ENCODE measurements at places on chromosomes 16 and 17. TPM values are rescaled to one million over a fixed set of nuclear protein-coding genes. Genes with fewer than 3 reads are reported as not detected.

Gene DNAAF8
- total RNA-seq, result 0.13 TPM

Gene SGCA
- total RNA-seq, result not detected

Gene DOC2A
- under 0.01 TPM for total RNA-seq

Gene KIF18B
- 2.3 TPM for total RNA-seq

Gene CSNK1D
- total RNA-seq, result 56.0 TPM

Gene LHX1
- not detected for total RNA-seq

Gene PHOSPHO1
- not detected for total RNA-seq

Gene OR4D1
- not detected for total RNA-seq

Gene NPB
- total RNA-seq, result not detected

Gene TBC1D10B
- total RNA-seq, result 22.2 TPM

Gene CFAP119
- total RNA-seq, result 0.90 TPM

Gene CBFA2T3
- total RNA-seq, result not detected

Gene HAGHL
- 7.7 TPM for total RNA-seq

Gene KRTAP2-3
- total RNA-seq, result not detected

Gene EVI2B
- 0.13 TPM for total RNA-seq
